ENCODE measurements at places on chromosomes 5 and 9.

- DNase-seq, result no peak
Observed at GRCh38 chr5:66529704-66530103, 66.5 kb upstream of the MAST4 start.

DNA sequence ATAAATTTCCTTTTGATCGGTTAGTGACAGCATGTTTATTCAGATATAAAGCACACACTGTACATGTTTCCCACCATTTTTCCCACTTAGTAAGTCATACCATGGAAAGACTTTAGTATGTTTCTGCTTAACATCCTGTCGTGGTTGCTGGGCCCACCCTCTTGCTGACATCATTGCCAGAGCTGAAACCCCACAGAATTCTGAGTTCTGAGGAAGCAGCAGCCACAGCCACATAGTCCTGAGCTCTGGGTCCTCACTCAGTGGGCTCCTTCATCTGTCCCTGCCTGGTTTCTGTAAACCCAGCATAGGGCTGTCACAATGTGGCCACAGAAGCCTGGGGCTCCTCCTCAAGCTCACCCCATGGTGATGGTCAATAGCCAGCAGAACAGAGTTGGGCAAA is 441.5 kb downstream of the ENC1 start:
- DNase-seq, result peak; percentile 27

DNA sequence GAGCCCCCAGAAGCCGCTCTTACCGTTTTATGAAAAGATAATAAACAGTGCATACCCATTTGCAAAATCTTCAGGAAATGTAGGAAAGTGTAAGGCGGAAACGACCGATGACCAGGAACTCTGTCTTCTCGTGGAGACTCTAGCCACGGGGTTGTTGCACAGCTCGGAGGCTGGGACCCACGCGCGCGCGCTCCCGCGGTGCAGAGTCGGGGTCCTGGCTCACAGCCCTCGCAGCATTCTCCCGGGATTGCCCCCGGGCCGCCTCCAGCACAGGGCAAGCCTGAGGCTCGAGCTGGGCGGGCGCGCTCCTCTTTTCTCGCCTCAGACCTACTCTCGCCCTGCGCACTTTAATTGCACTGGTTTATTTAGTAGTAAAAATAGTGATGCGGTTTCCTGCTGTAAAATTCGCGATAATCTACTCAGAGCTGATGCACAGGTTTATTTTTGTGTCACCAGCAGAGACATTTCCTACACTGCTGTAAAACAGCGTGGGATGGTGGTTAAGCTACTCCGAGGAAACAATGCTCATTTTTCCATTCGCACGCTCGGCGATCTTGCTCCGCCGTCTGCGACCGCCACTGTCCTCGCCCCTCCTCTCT is 15.5 kb downstream of the TRIM7 start:
- peak; percentile 60 for DNase-seq

DNA sequence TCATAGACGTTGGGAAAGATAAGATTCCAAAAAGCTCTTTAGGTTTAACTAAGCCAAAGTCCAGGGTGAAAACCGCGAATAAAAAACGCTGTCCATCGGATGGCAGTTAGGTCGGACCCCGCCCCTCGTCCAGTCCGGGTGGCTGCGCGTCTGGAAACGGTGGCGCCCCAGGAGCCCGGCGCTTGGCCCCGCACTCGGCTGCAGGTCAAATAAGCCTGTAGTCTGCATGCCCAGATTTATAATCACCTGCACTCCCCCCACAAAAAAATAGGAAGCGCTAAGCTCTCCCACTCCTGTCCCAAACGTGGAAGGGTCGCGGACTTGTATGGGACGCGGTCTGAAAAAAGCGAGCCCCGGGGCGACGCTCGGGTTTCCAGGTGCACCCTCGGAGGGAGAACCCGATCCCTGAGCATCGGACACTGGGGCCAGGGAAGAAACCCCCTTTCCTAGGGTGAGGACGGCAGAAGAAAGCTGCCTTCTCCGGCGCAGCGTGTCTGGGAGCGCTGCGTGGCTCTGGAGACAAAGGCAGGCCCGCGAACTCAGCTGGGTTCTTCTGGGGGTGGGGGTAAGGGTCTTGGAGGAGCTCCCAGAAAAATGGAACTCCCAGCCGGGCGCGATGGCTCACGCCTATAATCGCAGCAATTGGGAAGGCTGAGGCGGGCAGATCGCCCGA is 923 bp upstream of the ZBTB5 start:
- DNase-seq, result peak; percentile 24

DNA sequence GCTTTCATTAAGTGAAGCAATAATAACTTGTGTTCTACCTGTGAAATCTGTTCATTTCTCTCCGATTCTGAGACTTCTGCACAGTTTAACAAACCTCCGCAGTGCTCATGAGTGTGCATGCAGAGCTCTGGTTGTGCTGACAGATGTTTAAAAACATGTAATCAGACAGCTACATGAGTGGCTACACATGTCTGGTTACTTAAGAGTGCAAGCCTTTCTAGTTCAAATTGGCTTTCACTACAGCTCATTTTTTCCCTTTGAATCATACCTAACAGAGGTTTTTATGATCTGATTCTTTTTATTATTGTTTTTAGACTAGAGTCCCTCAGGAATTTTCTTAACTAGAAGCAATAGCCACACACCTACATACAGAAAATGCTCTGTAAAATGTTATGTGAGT is 310.2 kb downstream of the ARRDC3 start:
- DNase-seq, result no peak

GRCh38 chr5:172175263-172175719 is 12.7 kb downstream of the STK10 start:
- DNase-seq, result peak; percentile 85

Measured in activated T-cell treated with anti-CD3 and anti-CD28 coated beads for 48 hours (primary cell).